ENCODE measurements at places on chromosomes 2 and 18.

GRCh38 chr2:38701542-38701941 is 35.6 kb downstream of the GALM start:
- no peak for DNase-seq

- no peak for DNase-seq
Observed at GRCh38 chr2:25567406-25567805, 106.0 kb downstream of the DTNB start.

GRCh38 chr2:182144041-182144775 is 158.6 kb downstream of the PPP1R1C start:
- no peak for DNase-seq

DNA sequence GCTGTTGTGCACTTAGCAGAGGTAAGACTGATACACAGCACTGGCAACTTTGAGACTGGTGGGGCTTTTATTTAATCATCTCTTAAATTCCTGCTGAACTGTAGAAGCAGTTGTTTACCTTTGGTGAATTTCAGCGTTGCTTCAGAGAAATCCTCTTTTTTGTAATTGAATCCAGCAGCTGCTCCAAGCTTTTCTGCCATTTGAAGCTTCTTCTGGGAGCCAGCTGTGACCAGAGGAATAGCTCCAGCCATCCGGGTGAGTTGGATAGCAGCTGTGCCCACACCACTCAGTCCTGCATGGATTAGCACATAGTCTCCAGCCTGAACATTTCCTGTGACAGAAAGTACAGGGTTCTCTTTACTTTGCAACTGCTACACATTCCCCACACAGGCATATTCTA is 3.9 kb downstream of the TP53I3 start:
- no peak for DNase-seq

DNA sequence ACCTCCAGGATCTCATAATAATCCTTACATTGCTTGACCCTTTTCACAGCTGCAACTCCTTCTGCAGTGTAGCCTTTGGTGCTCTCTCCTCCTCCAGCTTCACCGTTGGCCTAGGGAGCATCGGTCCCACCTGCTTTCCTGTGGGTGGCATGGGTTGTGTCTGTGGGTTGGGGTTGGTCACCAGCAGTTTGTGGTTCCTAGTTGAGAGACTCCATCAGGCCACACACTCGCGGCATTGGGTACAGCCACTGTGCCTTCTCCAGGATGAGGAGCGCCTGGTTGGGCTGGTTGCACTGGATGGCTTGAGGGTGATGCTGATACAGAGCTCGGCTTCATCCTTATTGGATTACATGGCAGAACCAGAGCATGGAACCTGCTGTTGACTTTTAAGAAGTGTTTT is 69.4 kb upstream of the SPRED2 start:
- no peak for DNase-seq

GRCh38 chr2:216222650-216223352 is 113.7 kb downstream of the XRCC5 start:
- no peak for DNase-seq

- DNase-seq, result no peak
Observed at GRCh38 chr18:30999186-30999585, 43.4 kb downstream of the DSC3 start.

DNA sequence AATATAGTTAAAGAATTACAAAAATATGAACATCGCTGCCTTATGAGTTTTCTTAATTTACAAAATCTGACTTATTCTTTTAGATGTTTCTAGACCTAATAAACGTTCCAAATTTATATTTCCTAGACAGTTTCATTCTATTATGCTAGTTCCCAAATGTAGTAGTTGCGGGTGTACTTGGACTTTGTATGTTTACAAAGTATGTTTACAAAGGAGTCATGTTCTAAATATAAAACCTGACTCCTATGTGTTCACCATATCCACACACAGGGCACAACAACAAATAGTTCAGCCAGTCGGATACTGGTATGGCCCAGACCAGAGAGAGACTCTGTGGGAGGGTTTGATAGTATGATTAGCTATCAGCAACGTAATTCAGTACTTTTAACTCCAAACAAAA is 230.7 kb downstream of the KCNH7 start:
- no peak for DNase-seq

GRCh38 chr18:45046228-45046627 is 365.5 kb downstream of the SETBP1 start:
- no peak for DNase-seq

DNA sequence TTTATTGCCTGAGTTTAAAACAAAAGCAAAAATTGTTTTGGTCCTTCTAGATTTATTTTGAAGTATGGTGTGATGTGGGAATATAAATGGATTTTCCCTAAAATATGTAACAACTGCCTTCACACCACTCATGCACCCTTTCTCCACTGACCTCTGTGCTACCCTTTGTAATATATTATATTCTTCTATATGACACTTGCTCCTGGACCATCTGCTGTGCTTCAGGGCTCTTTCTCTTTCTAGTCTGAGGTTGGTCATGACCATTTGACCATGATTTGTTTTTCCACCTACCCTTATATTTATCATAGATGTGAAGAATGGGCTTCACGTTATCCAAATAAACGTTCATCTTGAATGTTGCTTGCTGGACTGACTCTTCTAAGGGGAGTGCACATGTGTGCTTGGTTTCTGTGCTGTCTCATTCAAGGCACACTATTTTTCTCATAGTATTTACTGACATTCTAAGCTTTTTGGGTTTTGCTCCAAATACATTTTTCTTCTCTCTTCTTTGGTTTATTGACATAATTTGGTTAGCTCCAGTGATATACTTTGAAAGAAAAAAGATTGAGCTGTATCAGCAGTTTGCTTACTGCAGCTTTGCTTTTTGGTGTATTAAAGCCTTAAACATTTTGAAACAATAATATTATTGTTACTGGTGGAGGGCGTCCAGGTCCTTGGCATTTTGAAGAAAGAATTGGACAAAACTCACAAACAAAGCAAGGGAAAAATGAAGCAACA is 61.8 kb downstream of the VWA3B start:
- no peak for DNase-seq
